ENCODE measurements at places on chromosomes 2 and 18.
A peak's percentile ranks its signal among the peaks of the same experiment; 100 is the strongest.

GRCh38 chr2:218020966-218021535, 18.3 kb upstream of the TNS1 start:
- no peak for DNase-seq

- no peak for DNase-seq
Measured at GRCh38 chr2:63099032-63099431, 48.4 kb downstream of the OTX1 start.

- no peak for DNase-seq
Measured at GRCh38 chr2:140502951-140503630, 1627.7 kb downstream of the LRP1B start.

DNA sequence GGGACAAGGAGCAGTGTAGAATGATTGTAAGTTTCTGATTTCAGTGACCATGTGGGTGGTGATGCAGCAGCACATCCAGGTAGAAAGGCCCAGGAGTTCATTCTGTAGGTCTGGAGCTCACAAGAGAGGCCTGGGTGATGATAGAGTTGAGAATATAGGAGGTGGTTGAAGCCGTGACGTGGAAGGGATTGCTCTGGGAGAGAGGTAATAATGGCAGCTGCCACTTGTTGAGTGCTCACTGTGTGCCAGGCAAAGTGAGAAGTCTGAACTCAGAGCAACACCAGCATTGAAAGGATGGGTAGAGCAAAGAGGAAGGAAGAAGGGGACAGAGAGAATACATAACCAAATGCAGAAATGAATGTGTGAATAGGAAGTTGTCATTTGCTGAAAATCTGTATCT, 3.3 kb downstream of the TTLL4 start:
- no peak for DNase-seq

DNA sequence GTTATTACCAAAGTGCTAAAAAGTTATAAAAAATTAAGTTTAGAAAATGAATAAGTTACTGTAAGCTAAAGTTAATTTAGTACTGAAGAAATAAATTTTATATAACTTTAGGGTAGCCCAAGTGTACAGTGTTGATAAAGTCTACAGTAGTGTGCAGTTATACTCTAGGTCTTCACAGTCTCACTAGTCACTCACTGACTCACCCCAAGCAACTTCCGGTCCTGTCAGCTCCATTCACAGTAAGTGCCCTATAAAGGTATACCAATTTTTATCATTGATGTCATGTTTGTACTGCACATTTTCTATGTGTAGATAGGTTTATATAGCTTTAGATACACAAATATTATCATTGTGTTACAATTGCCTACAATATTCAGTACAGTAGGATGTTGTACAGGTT, 518.3 kb upstream of the PIK3C3 start:
- no peak for DNase-seq

DNA sequence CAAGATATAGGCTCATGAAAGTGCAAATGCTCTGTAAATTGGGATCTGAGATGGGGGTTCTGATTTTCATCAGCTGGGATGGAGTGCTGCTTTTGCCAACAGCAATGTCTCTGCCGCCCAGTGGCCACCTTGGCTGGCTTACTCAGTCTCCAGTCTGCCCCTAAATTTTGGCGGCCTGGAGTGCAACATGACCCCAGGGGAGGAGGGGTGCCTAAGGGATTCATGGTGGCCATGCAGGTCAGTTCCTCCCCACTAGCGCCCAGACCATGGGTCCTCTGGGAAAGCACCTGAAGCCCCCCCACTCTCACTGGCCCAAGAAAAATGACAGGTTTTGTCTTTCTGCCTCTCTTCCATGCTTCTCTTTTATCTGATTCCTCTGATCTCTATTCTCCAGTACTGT, 45.0 kb downstream of the SLC4A3 start:
- DNase-seq = no peak

- no peak for DNase-seq
Measured at GRCh38 chr2:46519265-46519664, 39.9 kb downstream of the TMEM247 start.

DNA sequence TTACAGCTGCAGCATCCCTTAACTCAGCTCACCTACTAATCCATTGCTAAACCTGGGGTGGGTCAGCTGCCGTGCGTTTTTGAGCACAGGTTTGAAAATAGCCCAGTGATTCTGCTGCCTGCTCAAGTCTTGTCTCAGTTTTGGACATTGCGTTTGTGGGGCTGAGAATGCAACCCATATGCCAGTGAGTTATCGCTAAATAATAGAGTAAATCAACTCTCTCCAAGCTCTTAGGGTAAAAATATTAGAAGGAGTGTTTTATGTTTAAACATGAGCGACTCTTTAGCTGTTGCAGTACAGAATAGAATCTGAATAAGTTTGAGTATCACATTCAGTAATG, 2.1 kb downstream of the TSHZ1 start:
- no peak for DNase-seq

GRCh38 chr18:32152705-32153448, 37.0 kb upstream of the MEP1B start:
- no peak for DNase-seq

DNA sequence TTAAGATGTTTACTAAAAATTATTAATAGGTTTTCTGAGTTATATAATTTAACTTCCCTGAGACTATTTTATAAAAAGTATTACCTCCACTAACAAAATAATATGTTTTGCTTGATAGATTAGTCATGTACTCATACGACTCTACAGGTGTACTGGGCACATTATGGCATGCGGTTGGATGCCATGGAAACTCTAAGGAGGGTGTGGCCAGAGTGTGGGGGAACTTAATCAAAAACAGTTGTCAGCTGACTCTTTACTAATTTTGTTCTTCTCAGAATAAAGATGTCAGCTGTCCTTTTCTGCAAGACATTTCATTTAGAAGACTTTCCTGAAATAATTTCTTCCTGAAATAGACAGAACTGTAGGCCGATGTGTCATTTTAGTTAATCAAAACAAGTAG, 228.3 kb upstream of the SIX3 start:
- no peak for DNase-seq

DNA sequence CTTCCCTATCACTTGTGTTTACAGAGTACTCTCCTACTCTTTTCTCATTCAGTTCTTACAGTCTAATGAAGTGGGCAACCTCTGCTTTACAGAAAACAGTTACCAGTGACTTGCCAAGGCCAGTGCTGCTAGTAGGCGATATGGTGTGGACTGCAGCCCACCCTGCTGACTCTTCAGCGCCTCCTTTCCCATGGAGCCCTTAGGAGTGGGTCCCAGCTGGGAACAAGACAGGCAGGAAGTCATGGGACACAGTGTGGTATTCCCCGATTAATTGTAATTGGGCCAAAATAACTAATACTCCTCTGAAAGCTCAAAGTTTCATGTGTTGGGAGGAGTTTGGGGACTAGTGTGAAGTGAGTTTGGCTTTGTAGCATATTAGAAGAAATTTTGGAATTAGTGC, 120.1 kb upstream of the EML6 start:
- DNase-seq = no peak

- DNase-seq = peak; percentile 19
Measured at GRCh38 chr2:210617732-210618330, 61.4 kb downstream of the CPS1 start.

All from kidney epithelial cell (primary cell).